ENCODE measurements at places on chromosomes 6 and 20. TPM values are rescaled to one million over a fixed set of nuclear protein-coding genes. Genes with fewer than 3 reads are reported as not detected.

Gene RRAGD
- total RNA-seq, result 19.8 TPM

Gene CYP24A1
- total RNA-seq, result not detected

Gene GJE1
- not detected for total RNA-seq

Gene WASF1
- 12.9 TPM for total RNA-seq

Gene TRIM40
- not detected for total RNA-seq

Gene STMN3
- 11.1 TPM for total RNA-seq

Gene AVP
- total RNA-seq, result not detected

Gene NRSN1
- 0.12 TPM for total RNA-seq

Gene TMEM217
- 0.55 TPM for total RNA-seq

Gene IL17A
- total RNA-seq, result not detected

Gene FNDC1
- 2.3 TPM for total RNA-seq

Gene RGS17
- 3.5 TPM for total RNA-seq

Gene NNAT
- 6.3 TPM for total RNA-seq

Gene BPIFA1
- total RNA-seq, result not detected

Gene FAM50B
- 24.8 TPM for total RNA-seq

Gene TBXT
- not detected for total RNA-seq

Gene SLC2A10
- total RNA-seq, result 21.8 TPM

Gene SLC17A2
- not detected for total RNA-seq

Gene BIRC7
- total RNA-seq, result 0.14 TPM

Gene RAET1E
- 0.23 TPM for total RNA-seq

Gene OR2B6
- total RNA-seq, result not detected

Gene GLP1R
- total RNA-seq, result 0.06 TPM

Gene HEY2
- 2.4 TPM for total RNA-seq

Gene LRP11
- total RNA-seq, result 50.0 TPM

Gene SLC22A16
- total RNA-seq, result not detected

Gene NAPB
- total RNA-seq, result 12.4 TPM

Gene GPR63
- 1.6 TPM for total RNA-seq

Gene KCNS1
- 11.2 TPM for total RNA-seq

Gene RIN2
- 88.7 TPM for total RNA-seq

Gene CPXM1
- total RNA-seq, result 6.8 TPM

Gene CRIP3
- 7.3 TPM for total RNA-seq

Gene LTA
- total RNA-seq, result 1.9 TPM

Gene BCLAF1
- total RNA-seq, result 109 TPM

Gene SAMD3
- total RNA-seq, result 2.2 TPM

Gene TCP11
- not detected for total RNA-seq

Gene DYNLRB1
- total RNA-seq, result 143 TPM

Gene DPPA5
- total RNA-seq, result not detected

Gene TRAPPC3L
- not detected for total RNA-seq

Gene CLPSL1
- total RNA-seq, result 0.49 TPM

Gene OPRL1
- 1.7 TPM for total RNA-seq

Gene EDN1
- total RNA-seq, result 6.5 TPM

Gene C6orf136
- 30.3 TPM for total RNA-seq

Gene POU5F1
- 9.7 TPM for total RNA-seq

Gene TREM2
- 26.7 TPM for total RNA-seq

Gene GRM1
- not detected for total RNA-seq

Gene NFYA
- 24.8 TPM for total RNA-seq
